Hematopoietic multipotent progenitor cell treated with erythropoietin and hydrocortisone succinate and interleukin-3 and kit ligand, for 8 days (in vitro differentiated cells): ENCODE measurements at places on chromosomes 3 and 15.
A peak's percentile ranks its signal among the peaks of the same experiment; 100 is the strongest.

DNA sequence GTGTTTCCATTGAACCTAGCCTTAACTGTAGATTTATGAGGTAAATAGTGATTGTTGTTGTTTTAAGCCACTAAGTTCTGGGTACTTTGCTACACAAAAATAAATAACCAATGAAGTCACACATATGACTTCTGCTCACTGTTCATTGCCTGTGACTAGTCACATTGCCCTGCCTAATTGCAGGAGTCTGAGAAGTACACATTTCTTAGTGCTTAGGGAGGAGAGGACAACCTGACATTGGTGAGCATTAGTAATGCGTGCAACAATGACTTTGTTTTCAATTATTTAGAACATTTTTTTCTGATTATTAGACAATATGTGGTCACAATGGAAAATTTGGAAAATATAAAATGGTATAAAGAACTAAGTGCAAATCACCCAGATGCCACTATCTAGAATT is 133.2 kb upstream of the DAZL start:
- DNase-seq: no peak

- no peak for DNase-seq
Observed at GRCh38 chr15:82624008-82624407, 23.2 kb downstream of the CPEB1 start.

DNA sequence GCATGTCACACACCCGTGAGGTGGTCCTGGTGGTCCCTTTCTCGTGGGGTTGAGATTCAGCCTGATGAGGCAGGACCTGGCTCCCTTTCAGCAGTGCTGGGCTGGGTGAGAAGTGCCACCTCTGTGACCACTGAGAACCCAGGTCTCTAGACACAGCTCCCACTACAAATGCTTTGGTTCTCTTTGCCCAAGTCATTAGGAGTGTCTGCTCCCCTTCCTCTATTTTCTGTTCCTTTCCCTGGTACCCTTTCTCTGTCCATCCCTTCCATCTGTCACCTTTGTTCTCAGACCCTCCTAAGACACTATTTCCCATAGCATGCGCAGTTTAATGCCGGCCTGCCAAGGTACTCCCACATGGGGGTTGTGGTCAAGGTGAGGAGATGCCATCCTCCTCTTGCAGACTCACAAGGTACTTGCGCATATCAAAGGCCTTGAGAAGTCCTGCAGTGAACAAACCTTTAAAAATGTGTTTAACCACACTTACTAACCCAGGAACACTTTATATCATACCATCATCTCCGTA is 297.7 kb downstream of the LRTM1 start:
- no peak for DNase-seq

DNA sequence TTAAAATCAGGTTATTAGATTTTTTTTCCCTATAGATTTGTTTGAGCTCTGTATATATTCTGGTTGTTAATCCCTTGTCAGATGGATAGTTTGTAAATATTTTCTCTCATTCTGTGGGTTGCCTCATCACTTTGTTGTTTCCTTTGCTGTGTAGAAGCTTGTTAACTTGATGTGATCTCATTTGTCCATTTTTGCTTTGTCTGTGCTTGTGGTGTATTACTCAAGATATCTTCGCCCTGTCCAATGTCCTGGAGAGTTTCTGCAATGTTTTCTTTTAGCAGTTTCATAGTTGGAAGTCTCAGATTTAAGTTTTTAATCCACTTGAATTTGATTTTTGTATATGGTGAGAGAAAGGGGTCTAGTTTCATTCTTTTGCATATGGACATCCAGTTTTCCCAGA is 699.1 kb downstream of the NAALADL2 start:
- no peak for DNase-seq

DNA sequence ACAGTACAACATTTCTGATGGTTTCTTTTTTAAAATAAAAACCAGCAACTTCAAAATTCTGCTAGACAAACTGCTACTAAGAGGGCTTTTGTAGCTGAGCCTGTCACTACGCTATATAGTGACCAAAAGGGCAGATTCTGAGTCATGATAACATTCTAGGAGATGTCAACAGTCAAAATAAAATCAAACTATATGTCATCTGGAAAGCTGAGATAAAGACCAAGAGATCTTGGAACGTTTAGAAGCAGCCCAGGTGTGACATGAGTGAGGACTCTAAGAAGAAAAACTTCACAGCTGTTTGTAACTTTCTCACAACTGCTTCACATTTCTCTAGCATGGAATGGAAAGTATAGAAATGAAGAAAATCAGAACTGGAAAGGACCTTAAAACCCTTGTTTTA is 84.6 kb downstream of the FILIP1L start:
- peak; percentile 58 for DNase-seq

- DNase-seq: no peak
Observed at GRCh38 chr3:14413381-14414071, 11.1 kb downstream of the SLC6A6 start.
